ENCODE measurements at places on chromosomes 3 and 15.

- no peak for DNase-seq
Observed at GRCh38 chr3:157092230-157092629, 67.7 kb downstream of the CCNL1 start.

- no peak for DNase-seq
Observed at GRCh38 chr15:97168704-97169475, 791.6 kb upstream of the ARRDC4 start.

GRCh38 chr15:31336593-31337295 is 10.1 kb downstream of the KLF13 start:
- no peak for DNase-seq

GRCh38 chr15:51416129-51416528 is 74.7 kb downstream of the GLDN start:
- no peak for DNase-seq

DNA sequence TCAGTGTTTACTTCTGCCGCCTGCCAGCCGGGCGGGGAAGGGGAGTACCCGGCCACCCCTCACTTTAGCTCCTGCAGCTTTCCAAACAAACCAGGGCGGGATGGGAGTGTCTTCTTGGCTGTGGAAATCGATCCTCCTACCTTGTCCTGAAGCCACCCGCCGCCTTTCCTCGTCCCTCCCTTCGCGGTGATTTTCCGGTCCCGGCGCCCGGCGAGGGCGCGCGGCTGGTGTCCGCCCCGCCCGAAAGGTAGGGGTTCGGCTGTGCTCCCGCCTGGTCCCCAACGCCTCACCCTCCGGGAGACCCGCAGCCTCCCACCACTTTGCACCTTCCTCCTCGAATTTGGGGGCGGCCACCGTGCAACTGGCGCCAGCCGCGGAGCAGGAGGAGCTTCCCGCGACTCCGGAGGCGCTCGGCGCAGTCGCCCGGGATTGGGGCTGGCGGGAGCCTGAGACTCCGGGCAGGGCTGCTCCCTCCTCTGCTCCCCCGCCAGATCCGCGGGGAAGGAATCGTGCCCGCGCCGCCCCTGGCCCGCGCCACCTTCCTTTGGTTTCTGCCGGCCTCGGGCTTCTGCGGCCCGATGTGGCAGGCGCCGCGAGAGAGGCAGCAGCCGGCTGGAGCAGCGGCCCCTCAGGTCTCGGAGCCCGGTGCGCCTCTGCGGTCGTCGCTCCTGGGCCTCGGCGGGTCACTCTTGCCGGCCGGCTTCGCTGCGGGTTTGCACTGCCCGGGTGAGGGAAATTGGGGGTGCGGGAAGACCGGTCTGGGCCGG is 30.7 kb upstream of the ST3GAL6 start:
- DNase-seq, result no peak

GRCh38 chr3:129023909-129024308 is 22.8 kb downstream of the EFCC1 start:
- DNase-seq, result no peak

DNA sequence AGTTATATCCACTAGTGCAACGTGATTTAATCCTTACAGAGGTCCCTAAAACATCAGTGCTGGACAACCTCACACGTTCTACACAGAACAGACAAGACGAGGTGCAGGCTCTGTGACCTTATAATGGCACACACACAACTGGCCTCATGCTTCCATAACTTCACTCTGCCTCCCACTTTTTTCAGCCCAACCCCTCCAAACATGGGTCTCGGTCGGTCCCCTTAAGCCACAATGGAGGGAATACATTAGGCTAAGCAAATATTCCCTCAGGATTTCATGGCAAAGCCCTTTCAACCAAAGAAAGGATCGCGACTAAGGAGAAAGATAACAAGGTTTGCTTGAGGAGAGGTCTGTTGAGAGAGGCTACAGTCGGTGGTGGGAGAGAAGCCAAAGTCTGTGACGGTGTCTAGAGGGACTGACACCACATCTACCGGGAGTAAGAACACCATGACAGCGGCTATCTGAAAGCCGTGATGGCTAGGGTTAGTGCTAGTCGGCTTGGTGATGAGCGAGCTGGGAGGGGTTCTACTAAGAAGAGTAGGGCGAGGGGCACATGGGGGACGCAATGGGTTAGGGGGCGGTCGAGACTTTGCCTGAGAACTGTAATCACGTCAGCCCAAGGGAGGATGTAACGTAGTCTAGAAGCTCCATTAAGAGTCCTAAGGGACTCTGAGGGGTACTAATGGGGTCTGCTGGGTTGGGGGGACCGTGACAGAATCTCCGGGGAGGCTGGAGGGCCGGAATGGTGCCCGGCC is 1.0 kb downstream of the MYO9A start:
- peak; percentile 12 for DNase-seq

DNA sequence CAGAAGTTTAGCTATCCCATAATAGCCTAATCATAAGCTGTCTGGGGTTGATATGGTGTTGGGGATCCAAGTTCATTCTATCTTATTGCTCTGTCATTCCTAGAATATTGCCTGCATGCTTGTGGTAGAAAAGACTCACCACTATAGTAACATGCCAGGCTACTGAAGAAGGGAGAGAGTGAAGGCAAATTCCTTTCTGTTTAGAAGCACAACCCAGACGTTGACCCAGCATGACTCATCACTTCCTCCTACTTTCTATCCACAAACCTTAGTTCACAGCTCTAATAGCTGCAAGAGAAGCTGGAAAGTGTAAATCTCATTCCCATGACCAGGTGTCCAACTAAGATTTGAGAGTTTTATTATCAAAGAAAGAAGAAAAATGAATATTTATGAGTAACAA is 57.8 kb upstream of the NMD3 start:
- DNase-seq, result no peak

GRCh38 chr3:23594066-23594465 is 211.7 kb upstream of the UBE2E1 start:
- DNase-seq, result no peak

DNA sequence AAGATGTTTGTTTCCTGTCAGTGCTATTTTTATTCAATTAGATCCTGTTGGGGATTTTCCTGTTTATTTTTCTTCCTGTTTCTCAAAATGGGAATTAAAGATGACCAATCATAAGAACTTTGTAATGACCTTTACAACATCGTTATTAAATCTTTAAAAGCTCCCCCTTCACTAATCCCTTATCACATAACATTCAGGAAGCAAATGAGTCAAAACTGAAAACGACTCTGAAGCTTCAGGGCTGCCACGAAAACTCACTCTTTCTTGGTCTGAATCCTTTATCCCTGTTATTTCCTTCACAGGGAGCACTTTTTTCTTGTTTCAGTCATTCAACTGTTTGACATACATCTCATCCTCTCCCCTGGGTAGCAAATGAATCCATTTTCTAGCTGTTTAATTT is 75.8 kb upstream of the MB21D2 start:
- DNase-seq, result no peak

Measured in central memory CD4-positive, alpha-beta T cell (primary cell).